ENCODE measurements at places on chromosomes 6 and 20.

DNA sequence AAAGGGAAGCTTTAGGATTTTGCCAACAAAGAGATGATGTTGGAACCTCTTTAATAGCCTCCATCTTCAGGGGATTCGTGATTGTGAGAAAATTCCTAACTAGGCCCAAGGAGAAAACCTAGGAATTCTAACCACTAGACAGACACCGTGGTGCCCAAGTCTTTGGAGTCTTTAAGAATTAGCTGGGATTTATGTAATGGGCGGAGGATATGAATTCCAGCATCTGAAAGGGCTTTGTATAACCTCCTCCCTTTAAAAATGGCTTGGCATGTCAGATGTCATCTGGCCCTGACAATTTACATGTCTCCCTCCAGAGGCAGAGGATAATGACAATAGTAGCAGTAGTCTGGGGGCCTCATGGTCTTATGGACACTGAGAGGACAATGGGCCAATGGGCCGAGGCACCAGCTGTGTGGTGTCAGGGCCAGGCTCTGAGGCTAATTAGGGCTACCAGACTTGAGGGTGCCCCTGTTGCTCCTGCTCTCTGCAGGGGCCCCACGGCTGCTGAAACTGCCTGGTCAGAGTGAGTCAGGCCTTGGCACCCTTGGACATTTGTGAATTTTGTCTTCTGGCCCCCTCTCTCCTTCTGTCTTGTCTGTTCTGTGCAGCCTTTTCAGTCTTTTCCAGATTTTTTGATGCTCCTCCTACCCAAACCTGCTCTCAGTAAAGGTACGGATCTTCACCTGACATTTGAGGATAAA, 113.9 kb downstream of the EDN1 start:
- DNase-seq, result no peak

GRCh38 chr6:152246554-152247337, 390.4 kb downstream of the SYNE1 start:
- no peak for DNase-seq

DNA sequence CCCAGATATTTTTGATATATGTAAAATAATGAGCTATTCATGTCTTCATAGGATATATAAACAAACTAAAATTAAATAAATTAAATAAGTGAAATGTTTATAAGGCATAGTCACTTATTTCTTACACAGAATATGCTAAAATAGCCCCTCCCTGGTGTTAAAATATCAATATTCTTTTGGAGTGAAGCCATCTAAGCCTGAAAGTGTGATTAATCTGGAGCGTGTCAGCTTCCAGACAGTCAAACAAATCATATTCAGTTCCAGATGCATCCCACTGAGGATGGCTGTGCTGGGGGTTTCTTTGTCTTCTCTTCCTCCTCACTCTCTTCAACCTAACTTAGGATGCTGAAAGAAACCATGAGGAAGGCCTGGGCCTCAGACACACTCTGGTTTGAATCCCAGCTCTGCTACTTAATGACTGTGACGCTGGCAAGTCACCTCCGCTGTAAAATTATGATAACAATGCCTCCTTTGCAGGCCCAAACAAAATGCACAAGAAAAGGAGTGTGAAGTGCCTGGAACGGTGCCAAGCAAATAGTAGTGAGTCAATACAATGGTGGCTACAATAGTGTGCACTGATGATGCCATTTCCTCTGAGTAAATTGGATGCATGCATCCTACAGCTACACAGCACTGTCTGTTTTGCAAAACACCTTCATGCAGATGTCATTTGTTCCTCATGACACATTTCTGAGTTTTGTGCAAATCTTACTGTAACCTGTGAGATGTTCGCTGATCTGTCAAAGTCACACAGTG, 161.4 kb downstream of the FOXC1 start:
- DNase-seq, result no peak

DNA sequence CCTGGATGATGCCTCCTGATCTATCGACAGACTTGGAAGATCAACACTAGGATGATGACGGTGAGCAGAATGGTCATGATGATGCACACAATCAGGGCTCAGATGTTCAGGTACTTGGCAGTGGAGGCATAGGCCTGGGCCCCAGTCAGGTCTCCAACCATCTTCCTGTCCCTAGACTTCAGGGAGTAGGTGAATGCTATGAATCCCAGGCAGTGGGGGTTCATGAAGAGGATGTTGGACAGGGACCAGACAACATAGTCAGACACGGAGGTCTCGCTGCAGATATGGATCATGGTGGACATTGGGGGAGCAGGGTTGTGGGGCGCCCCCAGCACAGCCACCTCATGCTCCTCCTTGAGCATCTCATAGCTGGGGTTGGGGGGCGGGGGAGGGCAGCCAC, 27.5 kb downstream of the HLA-F start:
- DNase-seq, result no peak

GRCh38 chr6:16868968-16869367, 107.7 kb upstream of the ATXN1 start:
- DNase-seq, result no peak

GRCh38 chr6:14633479-14633878, 515.9 kb downstream of the CD83 start:
- no peak for DNase-seq

DNA sequence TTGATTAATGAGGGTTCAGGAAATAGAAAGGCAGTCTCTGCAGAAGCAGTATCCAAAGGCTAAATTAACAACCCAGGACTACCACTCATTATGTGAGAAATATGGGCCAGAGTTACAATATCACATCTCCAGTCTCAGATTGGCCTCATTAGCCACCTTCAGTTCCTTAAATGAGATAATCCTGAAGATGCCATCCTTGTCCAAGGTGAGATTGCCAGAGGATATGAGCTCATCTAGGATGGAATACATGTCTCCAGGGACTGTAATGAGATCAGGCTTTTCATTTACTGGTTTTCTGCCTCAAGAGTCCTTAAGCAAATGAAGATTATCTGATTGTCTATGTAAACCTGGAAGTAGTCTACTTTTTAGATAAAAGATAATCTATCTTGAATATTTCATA, 196.3 kb downstream of the FUT9 start:
- no peak for DNase-seq

GRCh38 chr6:130928158-130928912, 101.1 kb downstream of the SMLR1 start:
- DNase-seq, result no peak

- DNase-seq, result no peak
These were observed 12.6 kb downstream of the SYNJ2 start for GRCh38 chr6:157994125-157994795.

DNA sequence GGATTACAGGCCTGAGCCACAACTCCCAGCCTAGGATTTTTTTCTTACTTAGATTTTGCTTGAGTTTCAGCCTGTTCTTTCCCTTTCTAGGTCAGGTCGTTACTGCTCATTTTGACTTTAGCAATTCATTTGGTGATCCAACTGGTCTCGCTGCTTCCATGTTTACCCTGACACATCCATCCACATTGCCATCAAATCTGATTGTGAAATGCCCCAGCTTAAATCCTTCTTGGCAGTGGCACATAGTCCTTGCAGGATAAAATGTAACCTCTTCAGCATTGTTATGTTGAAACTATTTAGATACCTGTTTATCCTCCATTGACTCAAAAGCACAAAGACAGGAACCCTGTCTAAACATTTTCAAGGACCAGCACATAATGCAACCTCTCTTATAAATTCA, 77.2 kb downstream of the DNAH8 start:
- no peak for DNase-seq

DNA sequence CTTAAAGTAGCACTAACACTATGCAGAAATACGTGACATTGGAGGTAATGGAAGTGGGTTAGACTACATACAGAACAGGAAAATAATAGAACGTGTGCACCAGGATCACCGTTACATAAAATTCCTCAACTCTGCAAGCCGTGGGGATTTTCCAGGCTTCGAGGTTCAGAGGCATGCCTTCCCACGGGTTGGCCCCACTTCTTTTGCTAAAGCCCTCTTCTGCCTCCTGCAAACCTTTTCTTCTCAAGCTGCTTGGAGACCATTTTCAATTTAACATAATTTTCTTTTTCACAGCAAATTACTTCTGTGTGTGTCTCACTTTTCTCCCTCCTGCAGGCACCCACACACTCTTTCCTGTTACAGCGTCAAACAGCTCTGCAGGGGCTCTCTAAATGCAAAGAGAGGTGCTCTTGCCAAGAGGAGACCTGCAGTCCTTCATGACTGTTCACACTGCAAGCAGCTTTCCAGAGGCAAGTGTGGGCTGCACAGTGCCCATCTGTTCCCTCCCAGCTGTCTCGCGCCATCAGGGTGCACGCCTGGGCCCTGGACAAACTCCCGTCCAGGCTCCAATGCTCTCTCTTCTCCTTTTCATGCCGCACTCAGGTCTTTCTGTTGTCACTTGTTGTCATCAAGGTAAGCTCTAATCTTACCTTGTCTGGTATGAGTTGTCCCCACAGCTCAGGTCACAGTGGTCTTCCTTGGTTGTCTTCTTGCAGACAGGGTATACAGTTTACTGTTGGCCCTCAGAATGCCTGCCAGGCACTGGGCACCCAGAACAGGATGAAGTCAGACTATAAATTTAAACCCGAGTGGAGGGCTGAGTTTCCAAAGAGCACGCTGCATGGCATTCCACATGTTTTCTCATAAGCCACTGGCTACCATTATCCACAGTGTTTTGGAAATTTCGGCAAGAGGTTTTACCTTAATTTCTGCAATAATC, 164.8 kb upstream of the GGTLC1 start:
- DNase-seq, result no peak

- no peak for DNase-seq
These were observed 1019.3 kb upstream of the ADGRB3 start for GRCh38 chr6:67615796-67616195.

All from thoracic aorta (tissue), 2 donors.